ENCODE measurements at places on chromosomes 16 and 17.
A peak's percentile ranks its signal among the peaks of the same experiment; 100 is the strongest.

- DNase-seq: no peak
These were observed 13.8 kb downstream of the ELMO3 start for GRCh38 chr16:67212766-67213165.

GRCh38 chr16:85637808-85638647, 24.9 kb downstream of the GSE1 start:
- DNase-seq: peak; percentile 27

GRCh38 chr16:10965440-10966061, 21.2 kb downstream of the CLEC16A start:
- no peak for DNase-seq

- no peak for DNase-seq
These were observed 54.1 kb downstream of the VMP1 start for GRCh38 chr17:59761385-59762048.

DNA sequence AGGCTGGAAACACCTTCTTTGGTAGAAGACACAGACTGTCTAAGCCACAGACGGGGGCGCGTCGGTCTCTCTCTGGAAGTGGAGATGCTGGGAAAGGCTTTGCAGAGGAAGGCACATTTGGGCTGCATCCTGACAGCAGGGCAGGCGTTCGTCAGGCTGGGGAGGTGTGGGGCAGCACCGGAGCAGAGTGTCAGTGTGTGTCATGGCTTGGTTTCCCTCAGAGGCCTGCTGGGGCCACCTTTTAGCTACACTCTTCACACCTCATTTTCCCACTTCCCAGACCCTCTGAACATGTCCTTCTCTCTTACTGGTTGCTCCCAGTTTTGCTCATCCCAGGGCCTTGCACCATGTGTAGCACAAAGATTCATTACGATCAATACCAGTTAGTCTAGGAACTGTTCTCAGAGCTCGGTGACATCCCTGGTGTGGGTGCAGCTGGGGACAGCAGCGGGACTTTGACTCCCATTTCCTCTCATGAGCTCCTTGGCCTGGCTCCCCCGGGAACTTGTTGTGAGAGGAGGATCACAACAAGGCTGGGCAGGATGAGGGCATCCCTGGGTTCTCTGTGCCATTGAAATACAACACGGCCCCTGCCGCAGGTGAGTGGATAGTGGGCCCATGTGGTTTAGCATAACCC, 33.1 kb downstream of the SMARCE1 start:
- no peak for DNase-seq

DNA sequence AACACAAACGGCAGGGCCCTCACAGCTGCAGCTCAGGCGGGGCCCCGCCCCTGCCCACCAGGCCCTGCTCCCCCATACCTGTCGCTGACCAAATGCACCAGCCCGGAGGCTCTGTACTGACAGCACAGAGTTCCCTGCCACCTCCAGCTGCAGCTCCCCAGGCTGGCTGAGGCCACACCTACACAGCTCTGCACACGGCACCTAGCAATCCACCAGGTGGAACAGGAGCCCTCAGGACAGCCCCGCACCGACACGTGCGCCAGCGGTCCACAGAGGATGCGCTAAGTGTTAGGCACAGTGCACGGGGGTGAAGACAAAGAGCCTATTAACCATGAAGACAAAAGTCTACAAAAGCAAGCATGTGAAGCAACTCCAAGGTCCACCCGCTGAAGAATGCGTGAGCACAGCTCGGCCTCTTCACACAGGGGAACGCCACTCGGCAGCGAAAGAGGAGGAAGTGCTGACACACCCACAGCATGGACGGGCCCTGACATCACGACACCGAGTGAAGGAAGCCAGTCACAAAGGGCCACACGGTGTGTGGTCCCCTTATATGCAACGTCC, 5.4 kb downstream of the ZCCHC14 start:
- DNase-seq: peak; percentile 59

DNA sequence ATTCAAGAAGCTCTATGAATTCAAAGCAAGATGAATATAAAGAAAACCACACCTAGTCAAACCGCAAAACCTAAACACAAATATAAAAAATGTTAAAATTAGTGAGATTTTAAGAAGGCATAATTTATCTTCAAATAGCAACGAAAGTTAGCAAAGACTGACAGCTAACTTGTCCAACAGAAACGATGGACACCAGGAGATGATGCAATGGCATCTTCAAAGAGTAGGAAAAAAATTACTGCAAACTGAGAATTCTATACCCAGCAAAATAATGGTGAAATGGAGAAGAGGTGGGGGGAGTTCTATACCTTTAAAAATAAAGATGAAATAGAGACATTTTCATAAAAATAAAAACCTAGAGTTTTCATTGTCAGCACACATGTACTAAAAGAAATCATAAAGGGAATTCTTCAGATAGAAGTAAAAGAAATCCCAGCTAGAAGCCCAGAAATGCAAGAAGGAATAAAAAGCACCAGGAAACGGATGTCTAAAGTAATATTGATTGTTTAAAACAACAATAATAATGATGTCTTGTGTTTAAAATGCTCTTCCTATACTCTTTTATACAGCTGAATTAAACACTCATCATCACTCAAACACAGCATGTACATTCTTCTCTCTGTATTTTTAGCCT, 24.6 kb upstream of the TANC2 start:
- DNase-seq: no peak

GRCh38 chr17:83132251-83133081, 53.1 kb downstream of the METRNL start:
- DNase-seq: no peak

DNA sequence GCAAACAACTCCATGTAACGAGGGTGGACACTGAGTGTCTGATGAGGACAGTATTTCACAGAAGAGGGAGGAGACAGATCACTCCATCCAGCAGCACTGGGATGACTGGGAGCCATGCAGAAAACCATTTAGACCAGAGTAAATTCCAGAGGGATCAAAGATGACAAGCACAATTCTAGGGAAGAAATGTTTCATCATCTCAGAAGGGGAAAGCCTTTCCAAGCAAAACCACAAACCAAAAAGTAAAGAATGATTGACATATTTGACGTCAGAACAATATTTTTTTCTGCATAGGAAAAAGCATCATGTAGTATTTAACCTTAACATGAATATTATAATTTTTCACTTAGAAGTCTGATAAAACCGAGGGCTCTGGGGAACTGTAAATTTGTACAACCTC, 4.8 kb downstream of the DNASE1 start:
- no peak for DNase-seq

DNA sequence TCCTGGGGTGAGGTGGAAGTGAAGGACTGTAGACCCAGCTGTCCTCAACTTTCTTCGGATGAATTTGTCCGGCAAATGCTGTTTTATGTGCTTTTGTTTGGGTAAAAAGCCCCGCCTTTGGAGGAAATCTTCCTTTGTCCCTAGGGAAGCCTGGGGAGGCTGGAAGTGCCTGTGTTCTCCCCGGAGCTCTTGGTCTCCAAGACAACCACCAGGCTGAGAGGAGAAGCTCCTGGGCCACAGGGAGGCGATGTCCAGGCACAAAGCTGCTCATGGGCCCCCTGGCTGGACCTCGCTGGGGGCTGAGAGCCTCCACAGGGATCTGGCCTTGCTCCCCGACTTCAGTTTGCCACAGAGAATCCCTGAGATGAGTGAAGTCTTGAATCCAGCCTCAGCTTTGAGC, 293.1 kb upstream of the N4BP1 start:
- no peak for DNase-seq

- DNase-seq: no peak
These were observed 36.5 kb downstream of the CPNE2 start for GRCh38 chr16:57128771-57129389.

DNA sequence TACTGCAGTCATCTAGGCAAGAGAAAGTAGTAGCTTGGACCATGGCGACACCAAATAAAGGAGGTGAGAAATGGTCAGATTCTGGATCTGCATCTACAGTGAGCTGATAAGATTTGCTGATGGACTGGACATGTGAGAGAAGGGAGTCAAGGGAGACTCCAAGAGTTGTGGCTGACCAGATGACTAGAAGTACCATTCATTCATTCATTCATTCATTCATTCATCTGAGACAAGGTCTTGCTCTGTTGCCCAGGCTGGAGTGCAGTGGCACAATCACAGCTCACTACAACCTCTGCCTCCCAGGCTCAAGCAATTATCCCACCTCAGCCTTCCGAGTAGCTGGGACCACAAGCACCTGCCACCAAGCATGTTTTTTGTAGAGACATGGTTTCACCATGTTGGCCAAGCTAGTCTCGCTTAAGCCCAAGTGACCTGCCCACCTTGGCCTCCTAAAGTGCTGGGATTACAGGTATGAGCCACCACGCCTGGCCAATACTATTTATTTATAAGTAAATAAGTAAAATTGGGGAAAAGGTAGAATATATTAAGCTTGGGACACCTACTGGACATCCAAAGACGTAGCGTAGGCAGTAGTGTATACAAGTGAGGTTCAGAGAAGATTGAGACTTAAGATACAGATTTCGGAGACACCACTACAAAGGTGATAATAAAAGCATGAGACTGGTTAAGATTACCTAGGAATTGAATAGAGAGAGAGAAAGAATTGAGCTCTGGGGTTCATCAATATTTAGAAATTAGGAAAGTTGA, 15.7 kb upstream of the RNF43 start:
- no peak for DNase-seq

- DNase-seq: peak; percentile 80
These were observed 107.0 kb upstream of the CACNG5 start for GRCh38 chr17:66727634-66728570.

- peak; percentile 46 for DNase-seq
These were observed 155.6 kb downstream of the SNX11 start for GRCh38 chr17:48262982-48263730.

- peak; percentile 78 for DNase-seq
These were observed 2.8 kb downstream of the KDM6B start for GRCh38 chr17:7836596-7837407.

DNA sequence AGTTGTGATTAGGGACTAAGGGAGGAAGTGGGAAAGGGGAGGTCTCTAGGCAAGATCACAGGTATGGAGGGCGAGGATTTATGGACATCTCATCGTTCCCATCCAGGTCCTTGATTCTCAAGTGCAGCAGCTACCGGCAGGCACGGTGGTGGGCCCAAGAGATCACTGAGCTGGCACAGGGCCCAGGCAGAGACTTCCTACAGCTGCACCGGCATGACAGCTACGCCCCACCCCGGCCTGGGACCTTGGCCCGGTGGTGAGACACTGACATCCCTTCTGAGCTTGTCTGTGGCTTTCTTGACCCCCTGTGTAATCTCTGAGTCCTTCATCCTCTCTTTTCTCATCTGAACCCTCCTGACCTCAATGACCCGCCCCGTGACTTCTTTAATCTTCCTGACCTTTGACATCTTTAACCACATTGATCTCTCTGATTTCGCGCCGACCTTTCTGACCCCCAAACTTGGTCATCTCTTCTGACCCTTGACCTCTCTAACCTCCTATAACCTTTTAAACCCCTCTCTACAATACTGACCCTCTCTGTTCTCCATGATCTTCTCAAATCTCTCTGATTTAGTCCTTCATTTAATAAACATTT, 3.8 kb downstream of the PLD2 start:
- no peak for DNase-seq

DNA sequence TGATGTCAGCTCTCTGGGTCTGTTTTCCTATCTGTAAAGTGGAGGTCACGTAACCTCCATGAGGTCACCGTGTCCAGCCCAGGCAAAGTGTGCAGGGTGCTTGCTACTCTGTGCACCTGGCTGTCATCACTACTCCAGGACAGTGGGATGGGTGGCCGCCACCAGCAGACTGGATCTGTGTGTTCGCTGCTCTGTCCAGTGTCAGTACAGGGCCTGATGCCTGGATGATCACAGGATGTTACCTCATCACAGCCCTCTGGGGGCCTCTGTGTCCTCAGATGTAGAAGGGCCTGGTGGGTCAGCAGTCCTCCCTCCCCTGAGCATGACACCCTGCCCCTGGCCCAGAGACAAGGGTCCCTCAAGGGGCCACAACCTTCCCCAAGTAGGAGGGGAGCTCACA, 80.0 kb downstream of the KCNJ18 start:
- DNase-seq: no peak
